RPMI8226 (cell line): ENCODE measurements at places on chromosomes 11 and 22.

GRCh38 chr11:96708219-96708878 is 318.5 kb downstream of the JRKL start:
- no peak for DNase-seq

DNA sequence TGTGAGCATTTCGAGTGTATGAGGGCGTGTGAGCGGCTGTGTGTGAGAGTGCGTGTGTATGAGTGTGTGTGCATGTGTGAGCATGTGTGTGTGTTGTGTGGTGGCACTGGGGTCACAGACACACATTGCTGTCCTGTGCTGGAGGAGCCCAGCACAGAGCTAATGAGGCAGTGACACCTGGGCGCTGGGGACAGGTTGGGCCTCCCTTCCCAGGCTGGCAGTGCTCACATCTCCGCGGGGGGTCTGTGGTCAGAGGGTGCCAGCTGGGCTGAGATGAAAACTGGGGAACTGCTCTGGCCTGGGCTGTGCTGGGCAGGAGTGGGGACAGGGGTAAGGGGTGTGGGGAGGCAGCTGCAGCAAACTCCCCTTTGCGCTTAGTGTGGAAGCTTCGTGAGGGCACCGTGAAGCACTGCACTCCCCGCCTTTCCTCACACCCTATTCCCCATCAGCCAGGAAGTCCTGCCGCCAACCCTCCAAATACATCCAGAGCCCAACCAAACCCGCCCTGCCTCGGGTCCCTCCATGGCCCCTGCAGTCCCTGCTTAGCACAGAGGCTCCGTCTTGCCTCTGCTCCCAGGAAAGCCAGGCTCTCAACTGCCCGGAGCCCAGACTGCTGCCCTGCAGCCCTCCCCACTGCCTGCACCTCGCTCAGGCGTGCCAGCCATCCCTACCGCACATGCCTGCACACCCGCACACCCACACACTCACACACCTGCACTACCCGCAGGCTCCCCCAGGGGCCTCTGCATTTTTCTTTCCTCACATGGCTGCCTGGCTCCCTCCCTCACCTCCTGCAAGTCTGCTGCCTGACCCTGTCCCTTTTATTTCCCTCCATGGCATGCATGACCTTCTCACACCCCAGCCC is 62.0 kb upstream of the THY1 start:
- peak; percentile 25 for DNase-seq

GRCh38 chr11:1603629-1604028 is 4.6 kb downstream of the KRTAP5-3 start:
- no peak for DNase-seq

DNA sequence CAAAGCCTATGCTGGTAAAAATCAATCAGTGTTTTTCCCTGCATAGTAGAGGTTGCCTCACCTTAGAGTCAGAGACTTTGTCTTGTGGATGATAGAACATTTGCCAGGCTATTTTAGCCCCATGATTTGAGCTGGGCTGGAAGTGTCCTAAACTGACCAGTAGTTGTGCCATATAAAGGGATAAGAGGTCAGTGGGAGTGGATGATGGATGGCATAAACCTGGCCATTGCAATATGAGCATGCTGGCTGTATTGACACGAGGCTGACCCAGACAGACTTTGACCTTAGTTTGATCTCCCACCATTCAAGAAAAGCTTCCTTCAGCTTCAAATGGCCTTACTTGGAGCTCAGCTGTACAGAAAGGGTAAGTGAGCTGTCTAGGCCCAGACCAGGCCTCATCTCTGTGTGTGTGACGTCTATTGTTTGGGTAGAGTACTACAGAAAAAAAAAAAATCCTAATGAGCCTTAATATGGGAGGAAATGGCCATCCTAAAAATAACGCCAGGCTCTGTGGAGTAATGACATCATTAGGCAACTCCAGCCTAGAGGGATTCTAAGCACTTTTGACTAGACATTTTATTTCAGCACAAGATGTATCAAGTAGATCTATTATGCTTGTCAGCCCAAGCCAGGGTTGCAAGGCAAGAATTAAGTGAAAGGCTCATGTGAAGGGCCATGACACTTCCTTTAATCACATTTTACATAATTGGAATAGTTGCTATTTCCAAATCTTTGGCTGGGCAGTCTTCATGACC is 51.3 kb upstream of the CADM1 start:
- DNase-seq: no peak

DNA sequence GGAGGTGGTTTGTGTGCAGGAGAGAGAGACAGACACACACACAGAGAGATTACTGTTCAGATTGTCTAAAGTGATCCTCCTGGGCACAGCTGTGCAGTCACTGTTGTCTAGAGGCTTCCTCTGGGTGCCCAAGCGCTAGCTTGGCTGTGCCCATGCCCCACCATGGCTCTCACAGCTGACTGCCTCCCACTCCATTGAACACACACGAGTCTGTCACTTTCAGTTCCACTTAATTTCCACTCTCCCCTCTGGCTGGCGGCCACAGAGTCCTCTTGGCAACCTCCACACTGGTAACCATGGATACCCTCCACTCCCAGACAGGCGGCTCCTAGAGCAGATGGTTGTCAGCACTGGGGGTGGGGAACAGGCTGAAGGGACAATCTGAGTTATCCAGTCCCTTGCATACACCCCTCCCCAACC is 29.1 kb downstream of the MAP6 start:
- peak; percentile 96 for DNase-seq

GRCh38 chr11:5553343-5553742 is 5.0 kb upstream of the OR52H1 start:
- no peak for DNase-seq

DNA sequence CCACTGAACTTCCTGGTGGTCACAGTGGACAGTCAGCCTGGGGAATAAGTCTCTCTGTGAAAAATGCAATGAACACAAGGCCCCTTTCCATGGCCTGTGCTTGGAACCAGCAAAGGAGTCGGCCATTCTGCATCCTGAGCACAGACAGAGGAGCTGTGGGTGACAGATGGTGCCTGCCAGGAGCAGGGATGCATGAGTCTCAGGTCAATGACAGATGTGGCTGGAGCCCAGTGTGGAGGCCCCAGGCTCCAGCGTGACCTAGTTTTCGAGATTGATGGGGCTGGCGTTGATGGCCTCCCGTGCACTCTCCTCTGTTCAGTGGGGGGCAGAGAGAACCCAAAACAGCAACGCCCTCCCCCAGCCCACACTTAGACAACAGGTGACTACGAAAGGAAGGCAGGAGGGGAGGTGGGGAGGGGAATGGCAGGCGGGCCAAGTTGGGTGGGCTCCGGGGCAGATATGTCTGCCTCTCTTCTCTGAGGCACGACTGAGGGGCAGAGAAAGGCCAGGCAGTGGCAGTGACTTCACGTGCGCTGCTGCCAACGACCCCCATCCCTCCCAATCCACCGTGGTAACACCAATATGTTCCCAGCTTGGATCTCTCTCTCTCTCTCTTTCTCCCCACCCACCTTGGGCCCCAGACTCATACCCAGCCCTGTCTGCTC is 34.4 kb upstream of the CD5 start:
- no peak for DNase-seq

- peak; percentile 71 for DNase-seq
These were observed 8.7 kb upstream of the GDPD5 start for GRCh38 chr11:75534259-75535069.

DNA sequence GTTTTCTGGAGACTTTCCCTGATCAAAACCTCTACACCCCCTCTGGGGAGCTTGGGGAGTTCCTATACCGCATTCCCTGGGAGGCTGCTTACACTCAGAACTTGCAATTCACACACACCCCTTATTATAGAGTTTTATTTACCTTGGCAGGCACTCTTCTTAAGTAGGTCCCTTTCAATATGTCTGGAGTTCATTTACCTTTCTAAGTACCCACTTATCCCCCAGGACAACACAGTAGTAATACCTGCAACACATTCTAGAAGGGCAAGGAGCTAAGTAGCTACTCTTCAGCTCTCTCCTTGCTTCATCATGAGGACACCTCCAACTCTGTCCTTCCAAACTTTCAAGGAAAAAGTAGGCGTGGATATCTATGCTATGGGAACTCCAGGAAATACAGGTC is 127.8 kb upstream of the ANO3 start:
- no peak for DNase-seq

DNA sequence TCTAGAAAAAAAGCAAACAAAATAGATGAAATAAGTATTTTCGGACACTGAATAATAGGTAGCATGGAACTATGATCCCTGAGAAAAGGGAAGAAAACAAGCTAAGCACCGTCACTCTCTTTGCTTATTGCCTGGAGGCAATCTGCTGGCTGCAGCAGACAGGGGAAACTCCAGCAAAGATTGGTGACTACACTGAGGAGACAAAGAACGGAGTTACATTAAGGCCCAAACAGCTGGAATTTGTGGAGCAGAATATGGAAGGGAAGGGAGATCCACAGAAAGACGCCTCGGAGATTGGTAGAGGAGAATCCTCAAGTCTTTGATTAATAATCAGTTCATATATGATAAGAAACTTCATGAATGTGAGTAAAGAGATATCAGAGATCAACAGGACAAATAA is 150.2 kb downstream of the TYR start:
- DNase-seq: no peak

GRCh38 chr11:65637794-65638419 is at the start of gene SIPA1:
Gene SIPA1 (plus strand): TSS chr11:65638101. CDS start chr11:65640922, 2,821 bp downstream.
- peak; percentile 90 for DNase-seq

GRCh38 chr11:45091563-45092403 is 54.7 kb upstream of the PRDM11 start:
- no peak for DNase-seq

GRCh38 chr11:134231958-134232659 is 7.6 kb downstream of the VPS26B start:
- DNase-seq: no peak

DNA sequence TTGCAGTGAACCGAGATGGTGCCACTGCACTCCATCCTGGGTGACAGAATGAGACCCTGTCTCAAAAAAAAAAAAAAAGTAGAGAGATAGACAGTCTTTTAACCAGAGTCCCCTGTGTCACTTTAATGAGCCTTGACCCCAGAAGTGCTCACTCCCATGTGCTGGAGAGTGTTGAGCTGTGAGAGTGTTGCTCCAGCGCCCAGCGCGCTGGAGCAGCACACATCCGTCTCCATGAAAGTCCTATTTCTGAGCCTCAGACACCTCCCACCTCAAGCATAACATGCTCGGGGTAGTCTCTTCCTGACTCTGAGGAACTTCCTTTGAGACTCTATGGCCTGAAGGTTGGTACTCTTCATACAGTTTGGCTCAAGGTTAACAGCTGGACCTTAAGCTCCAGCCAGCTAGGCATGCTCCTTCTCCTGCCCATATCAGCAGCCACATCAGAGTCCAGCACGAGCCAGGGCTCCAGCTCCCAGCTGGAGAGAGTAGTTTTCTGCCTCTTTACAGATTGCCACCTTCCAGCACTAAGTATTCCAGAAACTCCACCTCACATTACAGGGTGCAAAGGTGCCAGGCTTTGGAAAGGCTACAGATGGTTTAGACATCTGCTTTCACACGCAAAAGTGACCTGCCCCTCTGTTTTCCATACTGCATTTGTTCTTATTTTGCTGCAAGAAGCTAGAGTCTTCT is 29.4 kb upstream of the UBASH3B start:
- DNase-seq: no peak

GRCh38 chr11:2996976-2997375 is 4.8 kb upstream of the NAP1L4 start:
- no peak for DNase-seq

GRCh38 chr11:92744929-92745585 is 224.4 kb upstream of the MTNR1B start:
- DNase-seq: no peak

DNA sequence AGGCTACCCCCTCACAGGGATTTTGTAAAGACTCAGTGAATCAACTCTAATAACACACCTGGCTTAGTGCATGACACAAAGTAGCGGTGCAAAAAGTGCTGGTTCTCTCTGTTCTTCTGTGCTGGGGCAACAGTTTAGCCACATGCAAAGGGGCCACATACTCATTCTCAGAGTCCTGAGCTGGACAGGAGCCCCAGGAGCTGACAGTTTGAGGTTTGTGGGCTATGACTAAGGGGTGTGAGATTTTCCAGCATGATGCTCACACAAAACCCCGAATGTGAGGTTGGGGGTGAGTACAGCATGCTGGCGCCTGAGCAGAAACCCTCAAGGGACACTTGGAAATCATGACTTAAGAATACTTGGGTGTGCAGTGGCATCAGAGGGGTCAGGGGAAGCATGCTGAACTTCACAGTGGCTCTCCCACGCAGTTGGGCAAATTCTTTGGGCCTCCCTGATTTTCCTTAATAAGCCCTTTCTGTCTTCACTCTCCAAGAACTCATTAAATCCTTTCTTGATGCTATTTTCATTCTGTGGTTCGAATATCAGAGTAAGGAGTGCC is 31.0 kb downstream of the TMPRSS5 start:
- DNase-seq: no peak

DNA sequence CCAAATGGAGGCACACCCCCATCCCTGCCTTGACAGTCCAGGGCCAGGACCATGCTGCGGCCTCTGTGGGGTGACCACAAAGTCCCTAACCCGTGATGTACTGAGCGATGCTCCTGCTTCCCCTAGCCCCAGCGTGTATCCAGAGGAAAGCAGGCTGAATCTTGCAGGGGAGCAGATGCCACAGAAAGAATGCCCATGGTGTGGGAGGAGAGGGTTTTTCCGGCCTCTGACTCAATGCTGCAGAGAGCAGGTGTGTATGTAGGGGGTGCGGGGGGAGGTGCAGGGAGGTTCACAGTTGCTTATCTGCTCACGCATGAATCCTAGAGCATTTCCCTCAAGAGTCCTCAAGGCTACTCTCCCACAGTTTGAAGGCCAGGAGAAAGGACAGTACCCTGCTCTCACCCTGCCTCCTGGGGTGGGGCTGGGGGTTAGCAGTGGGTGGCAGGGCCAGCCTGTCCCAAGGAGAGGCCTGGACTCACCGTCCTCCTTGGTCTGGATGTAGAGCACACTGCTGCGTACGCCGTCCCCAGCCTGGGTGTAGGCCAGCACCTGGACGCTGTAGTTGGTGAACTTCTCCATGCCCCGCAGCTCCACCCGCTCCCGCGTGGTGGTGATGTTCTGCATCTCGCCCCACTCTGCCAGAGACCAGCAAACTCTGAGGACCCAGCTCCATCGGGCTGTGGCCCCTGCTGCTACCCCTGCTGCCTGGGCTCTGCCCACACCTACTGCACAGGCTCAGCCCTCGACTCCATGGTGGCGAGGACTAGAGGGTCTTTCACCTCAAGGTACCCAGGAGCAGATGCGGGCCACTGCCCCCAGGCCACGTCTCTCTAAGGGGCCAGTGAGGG is 130.8 kb downstream of the CEP164 start:
- no peak for DNase-seq

- no peak for DNase-seq
These were observed 739.8 kb upstream of the API5 start for GRCh38 chr11:42571878-42572610.
